Lower leg skin (tissue), 4 donors: ENCODE measurements at places on chromosomes 7 and 10. TPM values are rescaled to one million over a fixed set of nuclear protein-coding genes. Genes with fewer than 3 reads are reported as not detected.

- no peak for DNase-seq
Observed at GRCh38 chr10:24313283-24313682, 104.3 kb downstream of the KIAA1217 start.

DNA sequence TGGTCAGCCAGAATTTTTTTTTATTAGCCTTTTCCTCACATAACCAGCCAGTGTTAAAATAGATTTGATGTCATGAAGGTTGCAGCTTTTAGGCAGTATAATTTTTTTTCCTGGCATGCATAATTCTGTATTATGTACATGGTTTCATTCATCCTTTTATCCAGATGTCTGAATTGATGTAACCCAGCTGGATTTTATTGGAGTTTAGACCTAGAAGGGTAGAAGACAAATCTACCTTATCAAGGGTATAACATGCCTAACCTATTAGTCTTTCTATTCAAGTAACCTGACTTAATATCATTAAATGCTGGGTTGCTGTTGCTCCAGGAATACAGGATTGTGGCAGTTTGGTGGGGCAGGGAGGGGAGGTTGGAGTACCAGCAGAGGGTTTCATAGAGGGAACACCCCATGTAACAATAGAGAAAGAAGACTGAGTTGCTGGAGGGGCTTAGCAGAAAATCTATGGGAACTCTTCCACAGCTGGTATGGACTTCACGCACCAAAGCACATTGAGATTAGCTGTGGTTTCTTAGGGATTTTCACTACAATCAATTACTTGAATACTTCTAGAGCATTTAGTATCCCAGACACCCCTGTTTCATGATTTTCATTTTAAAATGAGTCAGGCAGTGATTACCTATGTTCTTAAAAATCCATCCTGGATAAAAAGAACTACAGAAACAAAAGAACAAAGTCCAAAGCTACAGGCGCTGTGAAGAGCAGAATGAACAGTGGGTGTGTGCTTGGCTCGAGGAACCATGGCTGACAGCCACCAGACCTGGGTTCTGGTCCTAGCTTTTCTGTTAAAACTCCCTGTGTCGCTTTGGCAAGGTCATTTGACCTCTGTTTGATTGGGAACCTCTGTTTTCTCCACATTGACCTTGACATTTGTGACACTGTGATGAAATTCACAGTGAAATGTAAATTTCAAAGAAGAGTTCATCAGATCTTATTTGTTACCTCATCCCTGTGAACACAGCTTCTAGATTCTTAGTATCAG lies 93.5 kb downstream of the CREM start:
- DNase-seq, result no peak

DNA sequence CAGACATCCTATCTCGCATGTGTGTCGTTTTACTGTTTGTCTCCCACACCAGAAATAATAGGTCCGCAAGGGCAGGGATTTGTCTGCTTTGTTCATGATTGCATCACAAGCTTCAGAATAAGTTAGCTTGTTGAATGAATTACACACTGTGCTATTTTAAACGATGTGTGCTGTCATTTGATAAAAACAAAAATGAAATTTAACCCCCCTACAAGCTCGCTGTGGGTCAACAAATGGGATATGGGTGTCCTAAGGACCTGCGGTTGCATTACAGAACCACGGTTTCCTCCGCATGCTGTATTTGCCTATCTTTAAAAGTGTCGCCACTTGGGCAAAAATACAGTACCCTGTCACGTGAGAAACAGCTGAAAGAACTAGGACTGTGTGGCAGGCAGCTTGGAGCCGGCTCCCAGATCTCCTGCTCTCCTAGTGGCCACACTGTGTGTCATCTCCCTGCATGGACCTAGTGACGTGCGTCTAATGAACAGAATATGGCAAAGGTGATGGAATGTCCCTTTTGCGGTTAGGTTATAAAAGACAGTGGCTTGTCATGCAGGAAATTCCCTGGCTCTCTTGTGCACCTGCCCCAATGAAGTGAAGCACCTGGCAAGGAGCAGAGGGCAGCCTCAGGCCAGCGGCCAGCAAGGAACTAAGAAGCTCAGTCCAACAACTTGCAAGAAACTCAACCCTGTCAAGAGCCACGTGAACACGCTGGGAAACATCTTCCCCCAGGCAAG lies 32.9 kb upstream of the CRYGN start:
- DNase-seq, result no peak

GRCh38 chr10:76973091-76974016 lies 664.3 kb downstream of the KCNMA1 start:
- no peak for DNase-seq

GATAD1 gene
- 14.7 TPM for total RNA-seq

DNA sequence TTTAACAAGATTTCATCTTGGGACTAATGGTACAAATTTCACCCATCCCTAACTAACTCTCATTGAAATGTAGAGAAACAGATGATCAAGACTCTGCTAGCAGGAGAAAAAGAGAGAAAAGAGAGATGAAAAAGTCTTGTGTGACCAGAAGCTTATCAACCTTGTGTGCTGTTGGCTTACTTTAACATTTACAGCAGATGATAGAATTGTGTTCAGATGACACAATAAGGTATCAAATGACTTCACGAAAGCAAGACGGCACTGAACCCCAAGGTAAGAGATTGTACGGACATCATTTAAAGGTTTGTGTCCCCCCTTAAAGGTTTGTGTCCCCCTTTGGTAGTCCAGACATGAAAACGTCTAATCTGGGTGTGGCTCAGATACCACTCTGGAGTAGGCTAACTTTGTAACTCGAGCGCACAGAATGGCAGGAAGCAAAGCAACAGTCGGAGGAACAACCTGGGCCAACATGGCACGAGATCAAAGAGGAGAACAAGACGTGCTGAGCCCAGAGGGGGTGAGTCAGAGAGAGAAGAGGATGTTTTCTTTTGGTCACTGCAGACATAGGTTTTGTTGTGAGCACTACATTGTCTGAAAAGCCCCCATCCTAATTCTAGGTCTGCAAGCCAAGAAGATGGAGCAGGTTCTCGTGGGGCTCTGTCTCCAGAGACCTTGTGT lies 10.4 kb upstream of the LMBR1 start:
- no peak for DNase-seq

- DNase-seq, result no peak
Observed at GRCh38 chr7:122307228-122307621, 2.7 kb upstream of the FEZF1 start.

GRCh38 chr10:117463545-117463920 lies 79.0 kb upstream of the EMX2 start:
- no peak for DNase-seq

- no peak for DNase-seq
Observed at GRCh38 chr10:62893036-62893435, 76.9 kb upstream of the EGR2 start.

GRCh38 chr10:48885376-48885775 lies 54.3 kb downstream of the LRRC18 start:
- no peak for DNase-seq

DNA sequence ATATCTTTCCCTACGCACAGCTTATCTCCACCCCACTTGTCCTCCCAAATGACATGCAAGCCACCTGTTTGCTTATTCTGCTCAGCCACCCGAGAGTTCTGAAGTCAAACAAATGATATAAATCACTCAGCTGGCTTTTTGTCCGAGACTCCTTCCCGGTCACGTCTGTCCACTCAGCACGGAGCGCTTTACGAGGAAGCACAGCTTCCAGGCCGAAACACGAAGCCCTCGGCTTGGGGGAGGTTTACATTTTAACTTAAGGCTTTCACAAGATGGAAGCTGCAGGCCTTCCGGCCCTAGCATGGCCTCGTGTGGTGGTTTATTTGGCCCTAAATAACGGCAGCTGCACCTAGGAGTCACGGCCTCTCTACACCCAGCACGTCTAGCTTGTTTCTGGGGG lies 60.1 kb upstream of the GNA12 start:
- no peak for DNase-seq

DNA sequence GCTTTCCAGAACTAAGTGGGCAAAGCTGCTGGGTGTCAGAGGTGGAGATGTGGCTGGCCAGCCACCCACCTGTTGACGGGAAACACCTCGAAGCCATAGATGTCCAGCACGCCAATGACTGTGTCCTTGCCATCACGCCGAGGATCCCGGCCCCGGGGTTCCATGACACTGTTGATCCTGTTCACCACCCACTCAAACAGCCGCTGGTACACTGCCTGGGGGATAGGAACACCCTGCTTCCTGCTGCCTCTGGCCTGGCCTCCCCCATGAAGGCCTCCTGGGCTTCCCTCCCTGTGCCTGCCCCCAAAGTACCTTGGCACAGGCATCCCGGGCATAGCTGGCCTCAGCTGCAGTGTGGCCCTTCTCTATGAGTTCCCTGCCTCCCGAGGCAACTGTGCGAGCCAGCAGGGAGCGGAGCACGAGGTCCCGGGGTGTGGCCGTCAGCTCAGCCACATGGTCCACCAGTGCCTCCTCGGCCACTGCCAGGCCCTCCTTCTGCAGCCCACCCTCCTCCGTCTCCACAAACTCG lies 8.2 kb downstream of the MYO1G start:
- DNase-seq, result no peak

GRCh38 chr10:124802313-124802675 lies 675 bp downstream of the ABRAXAS2 start:
- no peak for DNase-seq

DNA sequence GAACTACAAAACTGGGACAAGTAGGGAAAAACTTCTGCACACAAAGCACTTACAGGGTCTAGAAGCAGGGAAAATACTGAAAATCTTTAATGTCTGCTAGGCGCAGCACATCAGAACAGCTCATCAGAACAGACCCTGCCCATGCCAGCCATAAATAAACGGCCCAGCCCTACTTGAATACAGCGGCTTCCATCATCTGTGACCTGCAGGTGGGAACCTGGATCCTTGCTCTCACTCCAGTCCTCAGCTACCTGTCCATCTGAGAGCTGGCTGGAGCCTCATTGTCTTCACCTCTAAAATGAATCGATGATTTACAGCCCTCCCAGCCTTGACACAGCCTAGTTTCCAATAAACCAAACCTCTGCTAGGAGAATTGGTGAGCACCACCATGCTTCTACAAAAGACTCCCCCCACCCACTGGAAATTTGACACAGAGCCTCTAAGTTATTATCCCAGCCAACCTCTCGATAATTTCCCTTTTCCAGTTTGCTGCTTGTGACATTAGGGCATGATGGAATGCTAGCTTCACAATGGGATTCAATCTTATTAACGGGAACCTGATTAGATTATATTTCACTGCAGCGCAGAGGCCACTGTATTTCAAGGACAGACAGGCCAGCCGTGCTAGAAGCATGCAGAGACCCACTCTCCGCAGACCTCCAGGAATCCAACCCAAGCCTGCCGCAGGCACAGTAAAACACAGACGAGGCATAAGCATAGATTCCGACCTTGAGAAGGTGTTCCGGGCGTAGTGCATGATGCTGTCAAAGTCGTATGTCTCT lies 61.6 kb upstream of the OPALIN start:
- no peak for DNase-seq

DNA sequence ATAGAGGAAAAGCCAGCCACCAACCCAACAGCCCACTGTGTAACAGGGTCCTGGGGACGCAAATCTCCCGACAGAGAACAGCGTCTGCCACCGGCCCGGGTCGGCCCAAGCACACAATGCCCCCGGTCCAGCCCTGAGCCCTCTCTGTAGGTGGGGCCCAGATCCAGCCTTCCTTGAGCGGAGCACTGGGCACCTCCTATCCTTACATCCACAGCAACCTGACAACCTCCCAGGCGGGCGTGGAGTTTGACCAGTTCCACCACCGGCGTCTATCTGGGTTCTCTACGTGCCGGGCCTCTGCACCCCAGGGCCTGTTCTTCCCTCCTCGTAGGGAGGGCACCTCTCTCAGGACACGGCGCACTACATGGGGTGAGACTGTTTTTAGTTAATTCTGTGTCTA lies 109.0 kb downstream of the CYTH3 start:
- DNase-seq, result peak; percentile 81

RAPGEF5 gene
- total RNA-seq, result 25.2 TPM

C10orf105 gene
- total RNA-seq, result 0.08 TPM

MUC12 gene
- not detected for total RNA-seq

GRCh38 chr7:2710286-2710655 lies 22.3 kb downstream of the AMZ1 start:
- no peak for DNase-seq

- no peak for DNase-seq
Observed at GRCh38 chr10:95660283-95660682, 3.8 kb upstream of the ALDH18A1 start.

FRMPD2 gene
- total RNA-seq, result not detected

DNA sequence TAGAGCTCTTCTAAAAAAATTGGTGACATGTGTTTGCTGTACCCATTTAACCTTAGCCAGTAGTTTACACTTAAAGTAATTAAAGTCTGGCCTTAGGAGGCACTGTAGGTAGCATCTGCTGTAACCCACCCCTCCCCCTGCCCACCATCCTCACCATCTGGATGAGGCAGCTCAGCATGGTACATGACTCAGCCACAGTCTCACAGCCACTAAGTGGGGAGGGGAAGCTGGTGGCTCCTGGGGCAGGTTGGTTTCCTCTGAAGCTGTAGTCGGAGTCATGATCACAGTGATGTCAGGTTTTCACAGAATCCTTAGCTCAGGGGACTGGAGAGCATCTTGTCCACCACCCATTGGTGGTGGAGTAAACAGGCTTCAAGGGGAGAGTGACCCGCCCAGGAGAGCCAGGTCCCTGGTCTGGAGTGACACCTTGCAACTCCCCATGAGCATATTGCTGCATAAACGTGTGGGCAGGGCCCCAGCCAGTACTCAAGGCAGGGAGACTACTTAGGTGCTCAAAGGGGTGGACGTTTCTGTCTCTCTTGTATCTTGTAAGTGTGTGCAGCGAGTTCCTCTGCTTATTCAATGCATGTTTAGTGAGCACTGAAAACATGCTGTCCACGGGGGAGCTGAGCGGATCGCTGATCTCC lies 125.9 kb downstream of the GRK5 start:
- no peak for DNase-seq

- DNase-seq, result no peak
Observed at GRCh38 chr7:90568213-90568612, 27.9 kb upstream of the CDK14 start.

ATOH7 gene
- not detected for total RNA-seq

GRCh38 chr7:158285383-158285770 lies 302.2 kb downstream of the PTPRN2 start:
- peak; percentile 49 for DNase-seq

POM121L12 gene
- not detected for total RNA-seq

DNA sequence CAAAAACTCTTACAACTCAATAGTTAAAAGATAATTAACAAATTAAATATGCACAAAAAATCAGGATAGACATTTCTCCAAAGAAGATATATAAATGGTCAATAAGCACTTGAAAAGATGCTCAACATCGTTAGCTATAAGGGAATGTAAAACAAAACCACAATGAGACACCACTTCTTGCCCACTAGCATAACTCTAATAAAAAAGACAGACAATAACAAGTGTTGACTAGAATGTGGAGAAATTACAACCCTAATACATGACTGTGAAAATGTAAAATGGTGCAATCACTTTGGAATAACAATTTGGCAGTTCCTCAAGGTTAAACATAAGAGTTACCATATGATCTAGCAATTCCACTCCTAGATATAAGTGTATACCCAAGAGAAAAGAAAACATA lies 74.3 kb upstream of the PCGF5 start:
- no peak for DNase-seq

GRCh38 chr7:34772296-34772938 lies 114.4 kb downstream of the NPSR1 start:
- no peak for DNase-seq
